ENCODE measurements at places on chromosomes 1 and 21.

- no peak for DNase-seq
Observed at GRCh38 chr1:29033829-29034466, 89.8 kb downstream of the TMEM200B start.

GRCh38 chr1:214002472-214002871, 14.7 kb downstream of the PROX1 start:
- DNase-seq, result no peak

DNA sequence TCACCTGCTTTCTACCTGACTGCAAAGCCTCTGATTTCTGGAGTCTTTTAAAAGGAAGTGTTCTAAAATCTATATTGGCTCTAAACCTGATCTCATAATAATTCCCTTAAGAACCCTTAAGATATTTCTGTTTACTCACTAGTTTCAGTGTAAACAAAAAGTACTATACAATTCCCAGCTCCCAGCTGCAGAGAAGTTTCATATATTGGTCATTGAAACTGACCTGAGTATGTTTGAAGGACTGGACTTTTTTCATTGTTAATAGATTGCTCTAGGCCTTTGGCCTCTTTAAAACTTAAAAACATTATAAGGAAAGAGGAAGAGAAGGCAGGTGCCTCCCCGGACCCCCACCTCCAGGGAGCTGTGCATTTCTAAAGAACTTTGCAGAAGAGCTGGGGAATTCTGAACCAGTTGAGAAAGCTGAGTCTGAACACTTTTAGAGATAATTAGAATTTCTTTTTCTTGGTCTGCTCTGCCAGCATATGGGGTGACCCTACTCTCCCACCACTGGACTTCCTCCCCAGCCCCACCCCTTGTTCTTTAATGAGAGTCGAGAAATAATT, 23.7 kb downstream of the CLIC6 start:
- no peak for DNase-seq

- no peak for DNase-seq
Observed at GRCh38 chr1:244653439-244654107, 647 bp downstream of the DESI2 start.

DNA sequence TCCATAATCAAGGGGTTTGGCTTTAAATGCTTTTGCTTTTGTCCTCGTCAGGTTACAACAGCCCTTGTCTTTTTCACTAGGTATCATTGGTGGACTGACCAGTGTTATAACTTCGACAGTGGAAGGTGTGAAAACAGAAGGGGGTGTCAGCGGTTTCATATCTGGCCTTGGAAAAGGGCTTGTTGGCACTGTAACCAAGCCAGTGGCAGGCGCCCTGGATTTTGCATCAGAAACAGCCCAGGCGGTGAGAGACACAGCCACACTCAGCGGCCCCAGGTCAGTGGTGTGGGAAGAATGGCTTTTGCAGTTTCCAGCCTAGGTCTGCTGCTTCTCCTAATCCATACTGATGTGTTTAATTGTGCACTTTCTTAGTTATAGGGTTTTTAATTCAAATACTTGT, 157.9 kb downstream of the DHRS3 start:
- DNase-seq, result no peak

All from activated B cell treated with CpG ODN at 0.5 μM for 24 hours (primary cell).